ENCODE measurements at places on chromosomes 5 and 9.

DNA sequence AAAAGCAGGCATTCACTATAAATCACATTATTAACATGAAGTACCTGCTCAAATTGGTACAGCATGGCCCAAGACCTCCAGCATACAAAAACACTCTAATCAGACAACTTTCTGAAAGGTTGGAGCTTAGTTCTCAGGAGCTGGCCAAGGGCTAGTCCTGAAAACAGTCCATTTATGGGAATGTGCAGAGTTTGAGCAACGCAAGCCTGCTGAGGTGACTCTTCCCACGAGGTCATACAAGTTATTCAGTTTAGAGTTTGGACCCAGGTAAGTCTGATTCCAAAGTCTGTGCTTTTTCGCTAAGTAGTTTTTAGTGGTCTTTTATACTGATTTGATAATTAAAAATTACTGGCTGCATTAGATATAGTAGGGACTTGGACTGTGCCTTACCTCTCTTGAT is 52.6 kb downstream of the AP3S1 start:
- peaks cover 10% of the 10 kb centered on the region for H3K36me3 ChIP-seq
- DNase-seq = no peak
- no peaks in the 10 kb centered on the region for H3K27me3 ChIP-seq
- H3K4me1 ChIP-seq = no peaks in the 10 kb centered on the region
- H3K27ac ChIP-seq = no peak overlapping the region

DNA sequence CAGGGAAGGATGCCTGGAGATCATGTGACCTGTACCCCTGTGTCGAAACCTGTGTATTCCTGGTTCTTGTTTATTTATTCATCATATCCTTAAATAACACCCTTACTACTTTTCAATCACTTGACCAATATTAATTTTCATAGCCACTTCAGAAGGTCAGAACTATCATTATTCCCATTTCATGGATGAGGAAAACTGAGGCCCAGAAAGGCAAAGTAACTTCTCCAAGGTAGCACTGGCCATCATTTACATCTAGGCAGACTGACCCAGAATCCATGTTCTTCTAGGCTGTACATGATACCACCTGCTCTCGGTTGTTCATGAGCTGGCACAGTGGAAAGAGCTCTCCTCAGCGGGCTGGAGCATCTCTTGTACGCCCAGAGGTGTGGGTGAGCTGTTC is 49.4 kb downstream of the KCNIP1 start:
- H3K27me3 ChIP-seq = peaks cover 4% of the 10 kb centered on the region
- no peak for DNase-seq
- no peaks in the 10 kb centered on the region for H3K4me1 ChIP-seq
- no peaks in the 10 kb centered on the region for H3K36me3 ChIP-seq
- no peak overlapping the region for H3K27ac ChIP-seq

- H3K4me3 ChIP-seq = no peak overlapping the region
- no peak overlapping the region for H3K27ac ChIP-seq
- H3K4me1 ChIP-seq = no peaks in the 10 kb centered on the region
- no peaks in the 10 kb centered on the region for H3K27me3 ChIP-seq
- DNase-seq = no peak
These were observed 567.0 kb downstream of the BNC2 start for GRCh38 chr9:16303506-16303905.

DNA sequence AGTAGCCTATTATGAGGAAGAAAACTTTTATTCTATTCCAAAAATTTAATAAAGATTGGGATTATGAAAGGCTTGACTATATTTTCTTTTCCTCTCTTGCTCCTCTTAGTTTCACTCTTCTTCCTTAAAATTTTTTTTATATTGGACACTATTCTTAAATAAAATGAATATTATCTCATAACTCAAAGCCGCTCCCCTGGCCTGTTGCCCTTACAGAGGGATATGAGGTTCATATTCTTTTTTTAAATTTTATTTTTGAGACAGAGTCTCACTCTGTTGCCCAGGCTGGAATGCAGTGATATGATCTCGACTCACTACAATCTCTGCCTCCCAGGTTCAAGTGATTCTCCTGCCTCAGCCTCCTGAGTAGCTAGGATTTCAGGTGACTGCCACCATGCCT is 106.8 kb upstream of the MPDZ start:
- no peak overlapping the region for H3K4me3 ChIP-seq
- DNase-seq = no peak
- no peaks in the 10 kb centered on the region for H3K4me1 ChIP-seq
- no peak overlapping the region for H3K27ac ChIP-seq
- no peaks in the 10 kb centered on the region for H3K36me3 ChIP-seq

- no peak for DNase-seq
- peaks cover 92% of the 10 kb centered on the region for H3K27me3 ChIP-seq
- peaks cover 5% of the 10 kb centered on the region for H3K4me1 ChIP-seq
- peaks cover 2% of the 10 kb centered on the region for H3K36me3 ChIP-seq
- H3K27ac ChIP-seq = no peak overlapping the region
- no peak overlapping the region for H3K4me3 ChIP-seq
These were observed 40.1 kb upstream of the TIFAB start for GRCh38 chr5:135492319-135492626.

DNA sequence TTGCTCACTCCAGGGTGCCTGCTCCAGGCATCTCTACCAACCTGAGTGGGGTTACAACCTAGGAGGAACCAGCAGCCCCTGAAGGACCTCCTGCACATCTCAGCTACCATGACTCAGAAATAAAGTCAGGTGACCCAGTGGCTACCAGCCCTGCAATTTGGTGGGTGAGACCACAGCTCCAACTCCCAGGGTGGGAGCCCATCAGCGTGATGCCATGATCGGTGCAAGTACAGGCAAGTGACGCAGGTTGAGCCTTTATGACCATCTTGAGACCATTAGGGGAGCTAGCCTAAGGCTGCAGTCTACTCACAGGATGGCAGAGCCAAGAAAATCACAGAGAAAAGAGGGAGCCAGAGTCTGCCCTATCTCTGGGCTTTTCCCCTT is 8.6 kb downstream of the SEPTIN8 start:
- H3K27ac ChIP-seq = no peak overlapping the region
- no peak for DNase-seq
- no peaks in the 10 kb centered on the region for H3K36me3 ChIP-seq
- H3K4me1 ChIP-seq = no peaks in the 10 kb centered on the region
- peaks cover 28% of the 10 kb centered on the region for H3K27me3 ChIP-seq

DNA sequence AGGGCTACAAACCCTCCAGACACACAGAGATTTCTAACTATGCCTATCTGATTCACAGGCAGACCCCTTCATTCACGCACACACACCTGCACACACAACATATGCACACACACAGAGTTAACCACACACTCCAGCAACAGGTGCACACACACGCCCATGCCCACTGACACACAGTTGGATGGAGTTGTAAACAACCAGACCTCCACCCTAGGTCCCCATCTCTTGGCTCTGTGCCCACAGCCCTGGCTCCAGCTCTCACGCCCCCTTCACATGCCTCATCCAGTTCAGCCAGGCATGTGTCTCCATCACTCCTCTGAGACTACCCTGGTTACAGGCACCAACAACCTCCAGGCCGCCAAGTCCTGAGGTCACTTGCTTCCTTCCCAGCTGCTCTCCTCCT is 61.1 kb downstream of the PSD2 start:
- no peak overlapping the region for H3K4me3 ChIP-seq
- no peak overlapping the region for H3K27ac ChIP-seq
- H3K36me3 ChIP-seq = no peaks in the 10 kb centered on the region
- H3K4me1 ChIP-seq = no peaks in the 10 kb centered on the region
- DNase-seq = no peak

DNA sequence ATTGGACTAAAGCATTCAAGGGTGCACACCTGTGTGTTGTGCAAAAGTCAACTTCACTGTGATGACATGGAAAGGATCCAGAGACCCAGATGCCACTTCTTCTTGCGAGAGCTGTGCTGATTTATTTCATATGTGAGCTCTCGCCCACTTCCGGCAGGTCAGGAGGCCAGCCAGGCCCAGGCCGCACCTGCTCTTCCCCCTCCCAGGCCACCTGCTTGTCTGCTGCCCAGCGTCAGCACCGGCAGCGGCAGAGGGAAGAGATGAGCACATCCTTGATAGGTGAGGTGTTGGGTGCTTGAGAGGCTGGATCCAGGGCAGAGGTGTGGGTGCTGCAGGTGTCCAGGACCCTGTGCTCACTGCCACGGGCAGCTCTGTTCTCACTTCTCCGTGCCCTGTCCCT is 242.9 kb downstream of the FANCC start:
- no peak for DNase-seq
- no peak overlapping the region for H3K4me3 ChIP-seq
- no peaks in the 10 kb centered on the region for H3K27me3 ChIP-seq
- H3K27ac ChIP-seq = no peak overlapping the region

- H3K4me3 ChIP-seq = no peak overlapping the region
- H3K27me3 ChIP-seq = peaks cover 39% of the 10 kb centered on the region
- H3K4me1 ChIP-seq = no peaks in the 10 kb centered on the region
- DNase-seq = no peak
These were observed 9.0 kb downstream of the CDX1 start for GRCh38 chr5:150175536-150175935.

GRCh38 chr5:173228639-173229381 is 6.2 kb downstream of the NKX2-5 start:
- H3K4me3 ChIP-seq = no peak overlapping the region
- peak overlapping the region; percentile 45 for H3K27ac ChIP-seq
- peaks cover 86% of the 10 kb centered on the region for H3K27me3 ChIP-seq
- peaks cover 2% of the 10 kb centered on the region for H3K36me3 ChIP-seq

GRCh38 chr5:86879086-86879485 is 261.3 kb downstream of the COX7C start:
- no peaks in the 10 kb centered on the region for H3K36me3 ChIP-seq
- H3K4me1 ChIP-seq = no peaks in the 10 kb centered on the region
- H3K4me3 ChIP-seq = no peak overlapping the region
- no peak overlapping the region for H3K27ac ChIP-seq

DNA sequence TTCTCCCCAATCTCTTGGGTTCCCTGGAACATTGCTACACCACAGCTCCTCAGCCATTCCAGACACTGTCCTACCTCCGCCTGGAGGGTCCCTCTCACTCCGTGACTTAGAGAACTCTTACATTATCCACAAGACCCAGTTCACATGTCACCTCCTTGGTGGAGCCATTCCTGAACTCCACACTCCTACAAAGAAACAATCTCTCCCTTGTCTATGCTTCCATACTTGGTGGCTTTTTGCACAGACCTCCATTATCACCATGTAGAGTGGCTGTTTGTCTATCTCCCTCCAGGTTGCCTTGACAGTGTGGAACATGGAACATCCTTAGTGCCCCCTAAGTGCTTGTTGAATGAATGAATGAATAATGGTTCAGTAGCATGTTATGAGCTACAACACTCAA is 105.9 kb downstream of the PAX5 start:
- H3K36me3 ChIP-seq = no peaks in the 10 kb centered on the region
- no peak overlapping the region for H3K27ac ChIP-seq
- peaks cover 3% of the 10 kb centered on the region for H3K4me1 ChIP-seq
- no peak for DNase-seq

DNA sequence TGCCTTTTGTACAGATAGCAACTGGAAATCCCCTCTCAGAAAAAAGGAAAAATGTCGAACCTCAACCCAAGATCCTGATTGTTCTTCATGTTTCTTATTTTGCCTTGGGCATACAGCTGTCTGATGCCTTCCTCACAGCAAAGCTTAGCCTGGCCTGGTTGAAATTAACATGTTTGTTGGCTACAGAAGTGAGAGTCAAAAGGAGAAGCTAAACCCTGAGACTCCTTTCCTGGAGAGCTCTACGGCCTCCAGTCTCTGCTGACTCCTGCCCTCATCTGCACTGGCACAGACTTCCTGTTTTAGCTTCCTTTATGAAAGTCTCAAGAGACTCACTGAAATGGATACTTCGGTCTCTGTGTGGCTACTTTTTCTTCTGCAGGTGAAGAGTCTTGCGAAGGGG is 186.7 kb downstream of the PARP8 start:
- H3K27me3 ChIP-seq = peaks cover 7% of the 10 kb centered on the region
- no peak overlapping the region for H3K4me3 ChIP-seq
- peaks cover 10% of the 10 kb centered on the region for H3K4me1 ChIP-seq

GRCh38 chr9:35237311-35237710 is 75.5 kb downstream of the UNC13B start:
- DNase-seq = no peak
- H3K4me3 ChIP-seq = no peak overlapping the region
- H3K4me1 ChIP-seq = no peaks in the 10 kb centered on the region
- no peak overlapping the region for H3K27ac ChIP-seq
- H3K27me3 ChIP-seq = peaks cover 4% of the 10 kb centered on the region

GRCh38 chr9:130911254-130912049 is 14.8 kb upstream of the QRFP start:
- no peaks in the 10 kb centered on the region for H3K4me1 ChIP-seq
- H3K27ac ChIP-seq = no peak overlapping the region
- no peak for DNase-seq
- H3K27me3 ChIP-seq = peaks cover 7% of the 10 kb centered on the region

DNA sequence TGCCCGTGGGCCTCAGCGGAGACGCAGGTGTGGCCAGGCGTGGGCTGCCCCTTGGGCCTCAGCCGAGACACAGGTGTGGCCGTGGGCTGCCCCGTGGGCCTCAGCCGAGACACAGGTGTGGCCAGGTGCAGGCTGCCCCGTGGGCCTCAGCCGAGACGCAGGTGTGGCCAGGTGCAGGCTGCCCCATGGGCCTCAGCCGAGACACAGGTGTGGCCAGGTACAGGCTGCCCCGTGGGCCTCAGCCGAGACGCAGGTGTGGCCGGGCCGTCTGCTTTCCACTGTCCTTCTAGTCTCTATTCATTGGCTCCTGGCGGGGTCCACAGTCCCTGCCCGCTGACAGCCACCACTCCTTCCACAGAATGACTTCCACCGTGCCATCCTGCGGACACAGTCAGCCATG is 56.1 kb downstream of the KCNT1 start:
- no peaks in the 10 kb centered on the region for H3K4me1 ChIP-seq
- no peak overlapping the region for H3K27ac ChIP-seq
- no peaks in the 10 kb centered on the region for H3K36me3 ChIP-seq
- no peak for DNase-seq
- no peak overlapping the region for H3K4me3 ChIP-seq

DNA sequence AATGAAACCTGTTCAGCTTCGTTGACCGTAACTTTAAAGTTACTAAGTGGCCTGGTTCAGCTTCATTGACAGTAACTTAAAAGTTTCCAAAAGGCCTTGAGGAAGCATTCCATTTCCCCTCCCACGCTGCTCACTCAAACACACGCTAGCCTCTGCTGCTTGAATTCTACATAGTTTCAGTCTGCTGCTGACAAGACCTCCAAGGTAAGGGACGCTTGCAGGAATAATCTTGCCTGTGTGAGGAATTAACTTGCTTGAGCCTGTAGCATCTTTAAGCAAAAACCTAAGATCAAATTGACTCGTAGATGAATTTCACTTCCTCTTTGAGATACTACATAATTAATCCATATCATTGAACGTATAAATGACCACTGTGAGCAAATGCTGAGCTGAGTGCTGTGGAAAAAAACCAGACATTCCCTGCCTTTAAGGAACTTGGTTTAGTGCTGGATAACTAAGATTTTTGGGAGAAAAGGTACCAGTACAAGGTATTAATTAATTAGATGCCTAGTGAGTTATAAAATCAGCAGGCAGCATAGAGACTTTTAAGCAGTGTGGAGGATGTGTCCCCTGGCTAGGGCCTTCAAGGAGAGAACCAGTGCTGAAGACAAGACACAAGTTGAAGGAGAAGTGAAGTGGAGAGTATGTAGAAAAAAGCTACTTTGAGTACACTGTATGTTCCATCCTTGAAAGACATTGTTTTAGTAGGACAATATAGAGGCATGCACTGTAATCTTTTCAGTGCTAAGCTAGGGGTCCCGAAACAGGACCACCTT is 39.2 kb downstream of the GRAMD2B start:
- no peak for DNase-seq
- no peaks in the 10 kb centered on the region for H3K27me3 ChIP-seq
- H3K4me1 ChIP-seq = peaks cover 8% of the 10 kb centered on the region
- H3K4me3 ChIP-seq = no peak overlapping the region

All from activated naive CD4-positive, alpha-beta T cell treated with anti-CD3 and anti-CD28 coated beads, Interleukin-2, amount 10 ng/mL, durations not matched to agents 7 days and 5 days (primary cell).